ENCODE measurements at places on chromosomes 12 and 14. TPM values are rescaled to one million over a fixed set of nuclear protein-coding genes. Genes with fewer than 3 reads are reported as not detected.

Gene PTPRR
- total RNA-seq, result 0.14 TPM

Gene EML5
- 0.39 TPM for total RNA-seq

Gene FRMD6
- total RNA-seq, result 182 TPM

Gene OR6C68
- not detected for total RNA-seq

Gene CMA1
- not detected for total RNA-seq

Gene CHPT1
- 15.5 TPM for total RNA-seq

Gene RIMBP2
- total RNA-seq, result 0.04 TPM

Gene ACSS3
- total RNA-seq, result 0.04 TPM

Gene RNASE3
- total RNA-seq, result not detected

Gene PLCZ1
- total RNA-seq, result not detected

Gene CEP128
- 12.4 TPM for total RNA-seq

Gene SDR9C7
- 0.07 TPM for total RNA-seq

Gene P2RX2
- not detected for total RNA-seq

Gene IQSEC3
- total RNA-seq, result not detected

Gene OTOGL
- total RNA-seq, result not detected

Gene KCNK13
- total RNA-seq, result not detected

Gene OTX2
- not detected for total RNA-seq

Gene EEA1
- 27.1 TPM for total RNA-seq

Gene MAP1LC3B2
- 1.1 TPM for total RNA-seq

Gene SLCO1B1
- not detected for total RNA-seq

Gene PAX9
- 0.18 TPM for total RNA-seq

Gene KRT8
- total RNA-seq, result 504 TPM

Gene KRT6A
- 5,507 TPM for total RNA-seq

Gene ACVR1B
- 14.3 TPM for total RNA-seq

Gene GUCY2C
- not detected for total RNA-seq

Gene ENDOU
- 0.34 TPM for total RNA-seq

Gene SETD3
- 58.8 TPM for total RNA-seq

Gene GNS
- 49.1 TPM for total RNA-seq

Gene GAPDH
- total RNA-seq, result 6,442 TPM

Gene PPM1H
- not detected for total RNA-seq

Gene CD163
- not detected for total RNA-seq

Gene GLS2
- total RNA-seq, result 0.65 TPM

Gene IL22
- total RNA-seq, result not detected

Gene FOXG1
- total RNA-seq, result not detected

Gene ZC3H10
- total RNA-seq, result 2.9 TPM

Gene TSPAN19
- not detected for total RNA-seq

Gene AGAP2
- total RNA-seq, result 0.82 TPM

Gene PDE3A
- not detected for total RNA-seq

Gene KLRC2
- total RNA-seq, result not detected
